T-helper 1 cell treated with Interleukin-12 subunit alpha and Interleukin-12 subunit beta and Interleukin-4 antibody, amounts not matched to agents 30 ng/mL and 1 ng/mL, for 36 hours (primary cell): ENCODE measurements at places on chromosomes 4 and X. TPM values are rescaled to one million over a fixed set of nuclear protein-coding genes. Genes with fewer than 3 reads are reported as not detected.

TEX13B gene
- not detected in 2 replicates for total RNA-seq

NAP1L2 gene
- 2.3 and 2.4 TPM in 2 replicates for total RNA-seq

MANBA gene
- total RNA-seq = 15.0 and 15.1 TPM in 2 replicates

TRMT2B gene
- total RNA-seq = 23.2 and 23.3 TPM in 2 replicates

FGF16 gene
- not detected in 2 replicates for total RNA-seq

RHOXF2 gene
- not detected in 2 replicates for total RNA-seq

HPF1 gene
- 22.4 and 26.0 TPM in 2 replicates for total RNA-seq

CD38 gene
- total RNA-seq = 213 and 216 TPM in 2 replicates

S100G gene
- not detected in 2 replicates for total RNA-seq

SPANXD gene
- total RNA-seq = not detected in 2 replicates

GNL3L gene
- 54.5 and 55.1 TPM in 2 replicates for total RNA-seq

CHIC2 gene
- total RNA-seq = 15.2 and 18.1 TPM in 2 replicates

DMRTC1 gene
- total RNA-seq = not detected in 2 replicates

MOB1B gene
- 20.2 and 20.8 TPM in 2 replicates for total RNA-seq

VCX gene
- not detected in 2 replicates for total RNA-seq

HHIP gene
- not detected in 2 replicates for total RNA-seq

UGT2B7 gene
- not detected in 2 replicates for total RNA-seq

SLC49A3 gene
- 0.66 and 1.0 TPM in 2 replicates for total RNA-seq

RP2 gene
- 9.0 and 9.3 TPM in 2 replicates for total RNA-seq

DCHS2 gene
- total RNA-seq = not detected in 2 replicates

F11 gene
- 0.10 TPM in 1 of 2 replicates, not detected in the other for total RNA-seq

SHROOM4 gene
- not detected in 2 replicates for total RNA-seq

TNMD gene
- total RNA-seq = not detected in 2 replicates

PAGE4 gene
- not detected in 2 replicates for total RNA-seq

PRDM5 gene
- not detected in 2 replicates for total RNA-seq

RASGEF1B gene
- total RNA-seq = 1.2 and 1.6 TPM in 2 replicates

NKX3-2 gene
- total RNA-seq = not detected in 2 replicates

CCSER1 gene
- not detected in 2 replicates for total RNA-seq

HTR2C gene
- total RNA-seq = not detected in 2 replicates

DKK2 gene
- total RNA-seq = not detected in 2 replicates

XK gene
- total RNA-seq = 0.15 and 0.20 TPM in 2 replicates

HDAC6 gene
- 83.1 and 87.3 TPM in 2 replicates for total RNA-seq

AKAP14 gene
- total RNA-seq = not detected in 2 replicates

DMP1 gene
- not detected in 2 replicates for total RNA-seq

NPY2R gene
- not detected in 2 replicates for total RNA-seq

CETN2 gene
- total RNA-seq = 9.0 and 10.0 TPM in 2 replicates

CENPVL3 gene
- not detected in 2 replicates for total RNA-seq

XPNPEP2 gene
- total RNA-seq = 0.61 and 0.88 TPM in 2 replicates

SFRP2 gene
- total RNA-seq = not detected in 2 replicates

STAP1 gene
- total RNA-seq = 36.9 and 39.5 TPM in 2 replicates

SSX2 gene
- not detected in 2 replicates for total RNA-seq

TCEAL2 gene
- total RNA-seq = not detected in 2 replicates

CXCL9 gene
- 0.12 and 0.17 TPM in 2 replicates for total RNA-seq

USP17L21 gene
- total RNA-seq = not detected in 2 replicates

CDS1 gene
- 0.05 TPM in 2 replicates for total RNA-seq

CT45A2 gene
- not detected in 2 replicates for total RNA-seq

PUDP gene
- 17.2 and 17.5 TPM in 2 replicates for total RNA-seq

KLHL4 gene
- 0.12 TPM in 1 of 2 replicates, not detected in the other for total RNA-seq

CLDN2 gene
- not detected in 2 replicates for total RNA-seq

KLHL13 gene
- total RNA-seq = 0.12 and 0.17 TPM in 2 replicates

RAB40AL gene
- 0.34 TPM in 1 of 2 replicates, not detected in the other for total RNA-seq

HTRA3 gene
- not detected in 2 replicates for total RNA-seq

PLP2 gene
- 89.0 and 90.7 TPM in 2 replicates for total RNA-seq
